ENCODE measurements at places on chromosomes 1 and 21. TPM values are rescaled to one million over a fixed set of nuclear protein-coding genes. Genes with fewer than 3 reads are reported as not detected.

DNA sequence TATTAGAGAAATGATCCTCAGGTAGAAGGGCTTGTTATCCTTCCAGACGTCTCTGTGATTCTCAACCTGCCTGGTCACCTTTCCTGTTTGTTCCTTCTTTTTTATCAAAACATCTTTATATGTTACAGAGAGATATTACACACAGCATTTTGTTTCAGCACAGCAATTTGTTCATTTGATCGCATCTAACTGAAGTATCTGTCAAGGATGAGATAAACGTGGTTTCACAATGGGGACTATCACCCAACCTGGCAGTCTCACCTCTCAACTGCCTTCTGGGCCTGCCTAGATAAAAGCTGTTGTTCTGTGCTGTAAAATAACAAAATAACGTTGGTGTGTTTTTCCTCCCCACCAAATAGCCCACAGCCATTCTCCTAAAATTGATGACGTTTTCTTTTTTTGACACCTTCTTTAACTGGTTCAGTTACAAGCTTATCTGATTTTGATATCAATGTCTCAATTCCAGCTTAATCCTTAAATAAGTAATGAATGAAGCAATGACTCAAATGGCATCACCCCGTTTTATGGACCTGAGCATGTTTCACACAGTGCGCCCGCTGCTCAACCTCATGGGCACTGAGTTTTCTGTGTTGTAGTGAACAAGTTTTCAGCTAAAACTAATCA, 367.9 kb upstream of the RUNX1 start:
- H3K4me3 ChIP-seq = no peak overlapping the region
- no peaks in the 10 kb centered on the region for H3K27me3 ChIP-seq
- H3K27ac ChIP-seq = no peak overlapping the region
- H3K36me3 ChIP-seq = no peaks in the 10 kb centered on the region
- H3K4me1 ChIP-seq = peaks cover 7% of the 10 kb centered on the region

DNA sequence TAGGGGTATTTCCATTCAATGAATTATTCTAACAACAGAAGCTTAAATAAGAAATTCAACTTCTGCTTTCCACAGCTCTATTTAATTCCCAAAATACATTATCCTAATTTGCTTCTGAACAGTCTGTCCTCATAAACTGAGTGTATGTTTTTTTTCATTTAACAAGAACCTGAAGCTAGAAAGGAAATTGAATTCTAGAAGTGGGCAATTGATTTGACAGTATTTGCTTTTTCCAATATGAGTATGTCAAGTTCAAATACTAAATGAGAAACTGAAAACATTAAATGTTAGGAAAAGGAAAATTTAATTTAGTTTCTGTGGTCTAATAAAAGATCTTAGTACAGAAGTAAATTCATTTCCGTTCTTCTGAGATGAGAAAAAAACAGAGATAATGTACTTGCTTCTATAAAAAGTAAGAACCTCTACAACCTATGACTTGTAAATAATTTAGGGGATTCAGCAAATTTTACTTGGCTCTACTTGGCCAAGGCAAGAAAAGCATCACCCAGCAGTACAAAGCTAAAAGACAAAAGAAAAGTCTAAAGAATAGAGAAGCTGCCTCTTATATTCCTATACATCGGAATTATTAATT, 31.1 kb downstream of the RAB3GAP2 start:
- no peak for DNase-seq
- no peaks in the 10 kb centered on the region for H3K4me1 ChIP-seq
- no peaks in the 10 kb centered on the region for H3K36me3 ChIP-seq
- H3K27me3 ChIP-seq = no peaks in the 10 kb centered on the region

The SLAMF9 gene
- total RNA-seq = not detected

DNA sequence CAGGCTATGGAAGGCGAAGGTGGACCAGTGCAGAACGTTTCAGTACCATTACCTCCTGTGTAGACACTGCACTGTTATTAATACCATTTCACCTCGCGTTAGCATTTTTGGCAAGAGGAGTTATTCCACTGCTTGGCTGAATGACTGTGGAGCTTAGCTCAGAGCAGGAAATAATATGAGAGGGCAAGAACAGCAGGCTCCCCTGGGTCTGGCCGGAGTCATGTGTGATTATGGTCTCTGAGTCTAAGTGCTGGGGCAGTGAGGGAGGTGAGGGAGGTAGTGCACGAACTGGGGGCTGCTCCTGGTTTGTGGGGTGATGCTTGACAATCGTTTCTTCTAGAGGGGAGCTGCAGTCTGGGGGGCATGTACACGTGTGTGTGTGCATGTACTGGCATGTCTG, 82.9 kb downstream of the MDM4 start:
- peaks cover 20% of the 10 kb centered on the region for H3K4me1 ChIP-seq
- no peak overlapping the region for H3K4me3 ChIP-seq
- no peak overlapping the region for H3K27ac ChIP-seq
- H3K27me3 ChIP-seq = no peaks in the 10 kb centered on the region
- no peak for DNase-seq
- H3K36me3 ChIP-seq = no peaks in the 10 kb centered on the region

DNA sequence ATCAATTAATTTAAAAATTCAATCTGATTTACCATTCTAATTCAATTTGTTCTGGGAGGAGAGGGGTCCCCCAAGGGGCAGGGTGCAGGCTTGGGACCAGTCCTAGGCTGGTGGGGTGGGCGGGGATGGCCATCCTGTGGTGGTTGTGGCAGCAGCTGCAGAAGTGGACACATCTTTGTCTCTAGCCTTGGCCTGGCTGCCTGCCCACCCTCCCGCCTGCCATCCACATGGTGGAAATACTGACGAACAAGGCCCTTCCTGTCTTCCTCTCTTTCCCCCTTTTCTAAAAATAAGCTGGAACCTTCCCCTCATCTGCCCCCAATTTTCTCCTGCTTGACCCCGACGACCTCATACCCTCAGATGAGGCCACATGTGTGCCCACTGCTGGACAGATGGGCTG, 130.9 kb downstream of the FOXD2 start:
- H3K4me3 ChIP-seq = no peak overlapping the region
- no peak for DNase-seq
- H3K27me3 ChIP-seq = no peaks in the 10 kb centered on the region
